Immature natural killer cell (primary cell): ENCODE measurements at places on chromosomes 7 and 10. TPM values are rescaled to one million over a fixed set of nuclear protein-coding genes. Genes with fewer than 3 reads are reported as not detected.

DNA sequence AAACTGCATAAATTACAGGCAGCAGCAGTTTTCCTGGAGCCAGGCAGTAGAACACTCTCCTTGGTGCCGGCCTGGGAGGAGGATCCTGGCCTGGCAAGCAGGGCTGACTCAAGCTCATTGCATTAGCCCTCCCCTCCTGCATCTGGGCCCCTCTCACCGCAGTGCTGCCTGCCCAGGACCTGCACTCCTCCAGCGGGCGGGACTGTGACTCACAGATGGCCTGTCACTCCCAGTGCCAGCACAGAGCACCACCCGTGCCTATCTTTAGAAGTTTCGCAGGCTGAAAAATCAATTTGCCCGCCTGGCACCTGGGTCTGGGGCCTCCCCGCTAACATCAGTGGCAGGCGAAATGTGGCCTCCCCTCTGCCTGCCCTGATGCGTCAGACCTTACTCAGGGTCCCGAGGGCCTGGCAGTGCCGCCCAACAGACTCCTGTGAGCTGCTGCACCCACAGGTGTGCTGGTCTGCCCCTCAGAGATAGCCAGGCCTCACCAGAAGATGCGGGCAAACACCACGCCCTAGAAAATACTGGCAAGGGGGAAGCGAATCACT is 123.8 kb downstream of the KCNMA1 start:
- DNase-seq, result no peak

DNA sequence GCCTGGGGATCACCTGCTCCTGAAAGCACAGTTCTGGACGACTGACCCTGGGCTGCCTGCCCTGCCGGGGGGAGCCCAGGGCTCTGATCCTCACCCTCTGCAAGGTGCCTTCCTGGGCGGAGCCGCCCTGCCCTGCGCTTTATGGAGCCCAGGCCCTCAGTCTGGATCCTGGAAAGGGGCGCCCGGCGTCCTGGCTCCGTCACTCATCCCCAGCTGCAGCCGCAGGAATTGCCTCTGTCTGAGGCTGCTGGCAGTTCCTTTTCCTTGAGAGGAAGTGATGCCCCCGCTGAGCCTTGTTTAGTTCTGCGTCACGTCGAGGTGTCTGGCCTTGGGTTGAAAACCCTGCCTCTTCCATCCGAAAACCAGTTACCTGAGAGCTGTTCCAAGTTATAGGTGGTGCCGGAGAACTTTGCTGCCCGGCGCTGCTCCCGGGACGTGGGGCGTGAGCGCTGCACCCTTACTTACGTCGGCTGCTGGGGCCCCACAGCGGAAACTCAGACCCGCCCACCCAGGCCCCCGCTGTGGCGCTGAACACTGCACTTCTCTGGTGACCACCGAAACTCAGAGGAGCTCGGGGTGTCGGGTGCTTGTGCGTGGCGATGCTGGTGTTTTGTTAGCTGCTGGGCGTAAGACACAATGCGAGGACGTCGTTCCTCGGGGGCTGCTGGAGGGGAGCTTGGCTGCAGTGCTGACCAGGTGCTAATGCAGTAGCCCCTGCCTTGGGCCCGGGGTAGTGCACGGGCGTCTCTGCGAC is 5.4 kb downstream of the MAFK start:
- DNase-seq, result no peak

Gene FXYD4
- not detected for polyA plus RNA-seq

DNA sequence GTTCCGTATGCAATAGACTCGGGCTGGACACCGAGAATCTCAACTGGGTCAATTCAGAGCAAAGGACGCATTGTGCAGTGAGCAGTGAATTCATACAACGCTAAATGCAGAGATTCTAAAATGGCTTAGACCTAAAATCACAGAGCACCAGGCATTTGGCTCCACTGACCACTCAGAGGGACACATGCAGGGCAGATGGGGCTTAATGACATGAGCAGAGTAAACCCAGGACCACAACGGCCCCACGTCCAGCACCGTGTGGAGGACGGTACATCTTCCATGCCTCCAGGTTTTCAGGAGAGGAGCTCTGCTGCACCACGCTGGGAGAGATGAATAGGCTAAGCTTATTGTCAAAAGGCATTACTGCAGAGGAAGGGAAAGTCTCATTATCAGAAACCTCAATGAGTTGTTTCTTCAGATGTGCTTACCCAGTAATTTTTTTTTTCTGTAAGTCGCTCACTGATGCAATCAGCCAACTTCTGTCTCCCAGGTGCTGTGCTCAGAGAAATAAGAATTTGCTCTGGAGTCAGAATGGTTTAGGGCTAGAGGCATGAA is 555.0 kb downstream of the PTPRN2 start:
- no peak for DNase-seq

GRCh38 chr7:125122173-125122572 is 192.5 kb upstream of the POT1 start:
- DNase-seq, result no peak
